Cortex of kidney (tissue), 1 donor: ENCODE measurements at places on chromosomes 6 and 20.

- no peak for DNase-seq
Observed at GRCh38 chr6:118890997-118891790, 2.8 kb upstream of the ASF1A start.

- DNase-seq: no peak
Observed at GRCh38 chr6:54722328-54722727, 124.2 kb upstream of the FAM83B start.

DNA sequence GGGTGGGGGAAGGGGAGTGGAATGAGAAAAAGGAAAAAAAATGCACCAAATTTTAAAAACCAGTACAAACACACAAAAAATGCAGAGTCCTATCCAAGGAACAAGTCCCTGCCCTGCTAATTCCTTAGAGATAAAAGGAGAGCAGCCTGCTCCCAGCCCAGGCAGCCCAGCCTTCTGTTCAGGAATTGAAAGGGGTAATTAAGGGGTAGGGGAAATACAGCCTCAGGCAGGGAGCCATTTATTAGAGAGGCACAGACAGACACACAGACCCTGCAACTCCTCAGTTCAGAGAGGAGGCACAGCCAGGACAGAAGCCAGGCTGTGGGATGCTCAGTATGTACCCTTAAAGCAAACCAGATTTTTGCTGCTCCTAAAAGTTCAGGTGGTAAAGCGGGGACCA is 137.2 kb downstream of the EYA2 start:
- no peak for DNase-seq

- DNase-seq: no peak
Observed at GRCh38 chr6:6225885-6226529, 94.5 kb downstream of the F13A1 start.

DNA sequence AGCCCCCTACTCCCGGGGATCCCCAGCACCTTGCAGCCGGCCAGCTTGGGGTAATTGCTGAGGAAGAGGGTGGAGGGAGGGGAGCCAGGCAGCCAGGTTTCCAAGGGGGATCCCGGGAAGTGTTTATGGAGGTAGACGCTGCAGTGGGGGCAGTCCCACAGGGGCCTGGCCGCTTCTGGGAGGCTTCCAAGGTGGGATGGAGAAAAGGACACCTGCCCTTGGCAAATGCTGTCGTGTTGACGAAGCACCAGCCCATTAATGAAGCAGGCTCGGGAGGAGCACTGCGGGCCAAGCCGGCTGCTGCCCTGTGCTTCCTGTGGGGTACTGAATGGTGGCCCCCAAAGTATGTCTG is 82.4 kb downstream of the TMEM242 start:
- no peak for DNase-seq

DNA sequence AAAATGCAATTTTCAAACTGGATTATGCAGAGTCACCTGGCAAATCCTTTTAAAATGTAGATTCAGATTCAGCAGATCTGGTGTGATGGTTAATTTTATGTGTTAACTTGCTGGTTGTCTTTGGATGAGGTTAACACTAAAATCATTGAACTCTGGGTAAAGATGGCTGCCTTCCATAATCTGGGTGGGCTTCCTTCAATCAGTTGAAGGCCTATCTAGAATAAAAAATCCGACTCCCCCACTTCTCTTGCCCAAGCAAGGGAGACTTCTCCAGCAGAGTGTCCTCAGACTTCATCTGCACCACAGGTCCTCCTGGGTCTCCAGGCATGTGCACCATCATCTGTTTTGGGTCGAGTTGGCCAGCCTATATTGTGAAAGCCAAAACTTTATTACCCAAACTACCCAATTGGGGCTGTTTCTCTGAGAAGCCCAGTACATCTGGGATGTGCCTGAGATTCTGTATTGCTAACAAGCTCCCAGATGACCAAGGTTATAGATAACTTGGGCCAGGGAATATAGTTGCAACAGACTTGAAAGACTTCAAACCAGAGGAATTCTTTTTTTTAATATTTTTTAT is 1.6 kb upstream of the SLC17A5 start:
- no peak for DNase-seq

- DNase-seq: no peak
Observed at GRCh38 chr6:158409451-158409850, 97.2 kb downstream of the TULP4 start.

DNA sequence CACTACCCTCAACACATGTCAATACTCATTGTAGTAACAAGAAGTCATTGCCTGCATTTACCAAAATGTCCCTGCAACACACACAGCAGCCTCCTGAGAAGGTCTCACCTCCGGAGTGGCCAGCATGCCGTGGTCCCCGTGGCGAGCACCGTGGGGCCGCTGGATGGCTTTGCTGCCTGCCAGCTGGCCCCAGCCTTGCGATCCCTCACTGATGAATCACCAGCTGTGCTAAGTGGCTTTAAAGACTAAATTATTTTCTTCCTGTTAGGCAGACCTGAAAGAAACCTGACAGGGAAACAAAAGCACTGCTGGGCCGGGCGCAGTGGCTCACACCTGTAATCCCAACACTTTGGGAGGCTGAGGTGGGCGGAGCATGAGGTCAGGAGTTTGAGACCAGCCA is 306.7 kb downstream of the CDH4 start:
- no peak for DNase-seq

DNA sequence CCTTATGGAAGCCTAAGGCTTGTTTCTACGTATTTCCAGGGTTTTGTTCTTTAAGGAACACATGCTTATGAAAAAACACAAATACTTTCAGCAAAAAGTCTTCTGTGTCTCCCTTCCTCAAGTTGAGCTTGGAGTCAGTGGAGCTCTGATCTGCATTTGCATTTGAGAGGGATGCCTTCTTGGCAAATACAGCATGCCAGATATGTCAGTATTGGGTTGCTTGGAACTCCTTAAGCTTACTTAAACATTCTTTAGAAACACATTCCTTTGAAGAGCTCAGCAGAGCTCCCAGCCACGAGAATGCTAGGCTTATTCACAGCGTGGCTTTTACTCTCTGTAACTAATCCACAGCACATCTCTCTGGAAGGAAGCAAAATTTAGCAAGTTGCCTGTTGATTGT is 68.3 kb downstream of the ANKRD6 start:
- DNase-seq: no peak

DNA sequence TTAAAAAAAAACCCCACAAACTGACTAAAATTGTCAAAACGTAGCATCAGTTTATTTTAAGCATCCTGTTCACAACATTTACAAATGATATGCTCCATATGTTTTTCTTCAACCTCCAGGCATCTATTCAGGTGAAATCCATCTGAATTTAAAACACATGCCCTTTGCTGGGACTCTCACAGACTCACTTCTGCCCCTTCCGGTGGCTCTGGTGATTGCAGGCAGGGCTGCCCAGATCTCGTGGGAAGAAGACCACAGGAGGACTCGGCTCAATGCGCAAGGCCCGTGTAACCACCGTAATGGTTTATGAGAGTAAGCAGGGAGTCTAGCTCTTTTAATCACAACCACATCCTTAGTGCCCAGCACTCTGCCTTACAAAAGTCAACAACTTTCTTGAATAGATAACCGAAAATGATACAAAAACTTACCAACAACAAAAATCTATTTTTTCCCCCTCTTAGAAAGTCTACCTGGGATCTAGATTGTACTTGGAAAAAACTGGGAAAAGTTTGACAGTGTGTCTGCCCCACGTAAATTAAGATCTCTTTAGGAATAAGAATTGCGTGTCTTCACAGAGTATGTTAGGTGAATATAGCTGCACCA is 139.1 kb downstream of the KIF16B start:
- DNase-seq: no peak

DNA sequence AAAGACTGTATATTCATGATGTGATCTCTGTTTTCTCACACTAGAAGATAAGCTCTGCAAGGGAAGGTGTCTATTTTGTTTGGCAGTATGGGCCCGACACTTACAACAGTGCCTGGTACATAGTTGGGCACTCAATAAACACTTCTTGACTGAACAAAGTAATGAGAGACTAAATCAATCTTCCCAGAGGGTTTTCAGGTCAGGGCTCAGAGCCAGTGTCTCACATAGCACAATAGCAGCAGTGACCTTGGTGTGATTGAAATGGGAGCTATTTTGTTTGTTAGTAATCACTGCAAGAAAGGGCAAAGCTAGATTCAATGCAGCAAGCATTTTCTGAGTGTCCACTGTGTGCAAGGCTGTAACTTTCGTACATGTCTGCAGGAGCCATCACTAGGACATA is 26.4 kb upstream of the GCM1 start:
- no peak for DNase-seq

- DNase-seq: no peak
Observed at GRCh38 chr6:51098246-51098645, 279.6 kb downstream of the TFAP2B start.

DNA sequence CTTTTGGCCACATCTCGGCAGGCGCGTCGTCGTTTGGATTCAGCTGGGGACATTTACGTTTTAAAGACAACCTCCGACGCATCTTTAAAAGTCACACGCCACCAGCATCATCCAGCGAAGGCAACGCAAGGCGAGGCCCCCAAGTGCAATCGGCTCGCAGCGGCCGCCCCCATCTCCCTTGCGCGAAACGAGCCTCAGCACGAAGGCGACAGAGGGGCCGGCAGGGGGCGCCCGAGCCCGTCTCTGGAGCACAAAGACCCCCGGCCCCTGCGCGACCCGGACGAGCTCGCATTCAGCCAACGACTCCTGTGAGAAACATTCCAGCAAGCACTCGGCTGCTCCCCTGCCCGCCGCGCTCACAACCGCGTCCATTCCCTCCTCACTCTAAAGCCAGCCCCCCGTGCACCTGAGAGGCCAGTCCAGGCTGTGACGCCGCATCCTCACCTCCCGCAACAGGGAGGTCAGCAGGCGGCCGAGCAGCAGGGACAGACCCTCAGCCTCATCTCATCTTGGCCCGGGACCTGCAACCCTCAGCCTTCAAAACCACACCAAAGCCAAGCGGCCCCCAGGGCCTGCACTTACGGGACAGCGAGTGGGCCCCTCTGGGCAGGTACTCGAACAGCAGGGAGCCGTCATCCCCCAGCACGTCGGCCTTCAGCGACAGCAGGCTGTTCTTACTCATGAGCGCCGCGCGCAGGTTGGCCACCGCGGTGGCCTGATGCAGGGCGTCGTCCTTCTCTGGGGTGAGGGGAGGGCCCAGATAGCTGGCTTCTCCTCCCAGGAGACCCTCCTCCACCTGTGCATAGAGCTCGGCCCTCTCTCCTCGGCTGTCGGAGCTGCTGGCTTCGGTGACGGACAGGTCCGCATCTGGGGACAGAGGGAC is 35.8 kb downstream of the SLC2A4RG start:
- DNase-seq: no peak

GRCh38 chr6:43760210-43761168 is 9.5 kb upstream of the VEGFA start:
- no peak for DNase-seq

GRCh38 chr6:121439926-121440325 is 4.5 kb downstream of the GJA1 start:
- DNase-seq: no peak

GRCh38 chr6:34120953-34121675 is 24.8 kb downstream of the GRM4 start:
- DNase-seq: no peak
